BE2C (cell line): ENCODE measurements at places on chromosomes 5 and 9.

GRCh38 chr9:93669958-93670207 is 93.5 kb downstream of the PHF2 start:
- peak; percentile 12 for DNase-seq

GRCh38 chr9:118609355-118610044 is 759.7 kb downstream of the BRINP1 start:
- DNase-seq: no peak

DNA sequence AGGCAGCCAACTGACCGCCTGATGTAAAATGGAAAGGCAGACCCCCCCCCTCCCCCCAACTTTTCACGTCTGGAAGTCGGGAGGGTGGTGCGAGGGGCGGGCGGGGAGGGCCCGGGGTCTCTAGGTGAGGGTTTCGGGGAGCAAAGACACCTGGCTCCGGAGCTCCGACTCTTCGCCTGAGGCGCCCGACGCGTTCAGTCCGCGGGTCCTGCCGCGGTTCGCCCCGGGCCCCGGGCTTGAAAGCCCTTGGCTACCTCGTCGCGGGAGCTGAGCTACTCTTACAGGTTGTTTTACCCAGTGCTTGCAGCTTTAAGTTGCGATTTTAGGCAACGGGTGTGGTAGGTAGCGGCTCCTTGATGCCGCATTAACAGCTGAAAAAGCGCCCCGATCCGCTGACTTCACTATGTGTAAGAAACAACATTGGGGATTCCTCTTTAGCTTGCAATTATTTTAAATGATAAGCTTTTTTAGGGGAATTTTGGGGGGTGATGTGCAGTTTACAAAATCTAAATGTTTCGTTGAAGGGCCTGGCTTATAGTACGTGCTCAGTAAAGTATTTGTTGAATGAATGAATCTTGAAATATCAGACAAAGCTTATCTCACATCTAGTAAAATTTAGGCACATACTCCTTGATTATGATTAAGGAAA is 722 bp downstream of the CDC42SE2 start:
- peak; percentile 46 for DNase-seq

DNA sequence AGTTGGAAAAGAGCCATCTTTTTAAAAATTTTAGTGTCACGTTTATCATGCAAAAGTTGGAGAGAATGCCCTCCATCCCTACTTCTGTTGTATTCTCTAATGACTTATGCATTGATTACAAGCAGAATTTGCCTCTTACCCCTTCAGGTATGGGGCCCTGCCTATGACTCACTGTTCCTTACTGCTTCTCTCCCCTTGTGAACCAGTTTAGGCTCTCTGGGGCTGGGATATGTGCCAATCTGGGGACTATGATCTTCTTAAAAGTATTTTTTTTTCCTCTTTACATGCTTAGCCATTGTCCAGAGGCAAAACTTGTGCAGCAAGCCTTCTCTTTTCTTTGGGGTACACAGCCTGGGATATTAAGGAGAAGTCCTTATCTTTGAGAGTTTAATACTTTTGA is 37.4 kb downstream of the CAMK4 start:
- DNase-seq: no peak

GRCh38 chr9:14538526-14538925 is 154.7 kb downstream of the ZDHHC21 start:
- no peak for DNase-seq

- no peak for DNase-seq
These were observed 165.1 kb downstream of the RGS3 start for GRCh38 chr9:113628621-113629020.

GRCh38 chr9:13387734-13388067 is 108.2 kb upstream of the MPDZ start:
- no peak for DNase-seq

- no peak for DNase-seq
These were observed 44.1 kb downstream of the C9orf50 start for GRCh38 chr9:129576546-129577543.

GRCh38 chr5:151896031-151896691 is 28.5 kb downstream of the GLRA1 start:
- DNase-seq: no peak

DNA sequence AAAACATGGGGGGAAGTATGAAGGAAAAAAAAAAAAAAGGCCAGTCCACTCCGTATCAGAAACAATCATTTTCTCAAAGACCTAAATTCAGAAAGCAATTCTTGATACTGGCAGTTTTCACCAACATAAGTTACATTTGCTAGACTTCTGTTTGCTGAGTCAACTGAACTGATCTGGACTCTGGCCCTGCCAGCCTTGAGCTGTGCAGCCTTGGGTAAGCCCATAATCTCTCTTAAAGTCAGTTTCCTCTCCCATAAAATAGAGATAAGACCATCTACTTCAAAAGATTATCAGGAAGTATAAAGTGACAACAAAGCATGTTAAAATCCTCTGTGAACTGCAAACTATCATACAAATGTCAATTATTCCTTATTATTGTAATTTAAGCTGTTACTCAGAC is 106.8 kb downstream of the MAPKAP1 start:
- DNase-seq: no peak

DNA sequence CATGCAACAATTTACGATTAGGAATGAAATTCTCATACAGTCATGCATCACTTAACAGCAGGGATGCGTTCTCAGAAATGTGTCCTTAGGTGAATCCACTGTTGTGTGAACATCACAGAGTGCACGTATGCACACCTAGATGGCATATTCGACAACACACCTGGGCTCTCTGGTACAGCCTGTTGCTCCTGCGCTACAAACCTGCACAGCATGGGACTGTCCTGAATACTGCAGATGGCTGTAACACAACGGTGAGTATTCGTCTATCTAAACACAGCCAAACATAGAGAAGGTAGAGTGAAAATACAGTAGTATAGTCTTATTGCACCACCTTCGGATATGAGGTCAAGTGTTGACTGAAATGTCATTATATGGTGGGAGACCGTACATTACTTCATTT is 44.0 kb upstream of the LCP2 start:
- DNase-seq: no peak

- DNase-seq: no peak
These were observed 70.4 kb downstream of the MVB12B start for GRCh38 chr9:126397056-126397455.

DNA sequence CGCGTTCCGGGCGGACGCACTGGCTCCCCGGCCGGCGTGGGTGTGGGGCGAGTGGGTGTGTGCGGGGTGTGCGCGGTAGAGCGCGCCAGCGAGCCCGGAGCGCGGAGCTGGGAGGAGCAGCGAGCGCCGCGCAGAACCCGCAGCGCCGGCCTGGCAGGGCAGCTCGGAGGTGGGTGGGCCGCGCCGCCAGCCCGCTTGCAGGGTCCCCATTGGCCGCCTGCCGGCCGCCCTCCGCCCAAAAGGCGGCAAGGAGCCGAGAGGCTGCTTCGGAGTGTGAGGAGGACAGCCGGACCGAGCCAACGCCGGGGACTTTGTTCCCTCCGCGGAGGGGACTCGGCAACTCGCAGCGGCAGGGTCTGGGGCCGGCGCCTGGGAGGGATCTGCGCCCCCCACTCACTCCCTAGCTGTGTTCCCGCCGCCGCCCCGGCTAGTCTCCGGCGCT is at the start of gene DAPK1:
Gene DAPK1 (plus strand): TSS at position 264 of the 442 bp plus-strand sequence. CDS start 1,211 bp downstream, outside the sequence.
- DNase-seq: peak; percentile 89

GRCh38 chr5:57887851-57888621 is 405.4 kb upstream of the ACTBL2 start:
- peak; percentile 55 for DNase-seq

DNA sequence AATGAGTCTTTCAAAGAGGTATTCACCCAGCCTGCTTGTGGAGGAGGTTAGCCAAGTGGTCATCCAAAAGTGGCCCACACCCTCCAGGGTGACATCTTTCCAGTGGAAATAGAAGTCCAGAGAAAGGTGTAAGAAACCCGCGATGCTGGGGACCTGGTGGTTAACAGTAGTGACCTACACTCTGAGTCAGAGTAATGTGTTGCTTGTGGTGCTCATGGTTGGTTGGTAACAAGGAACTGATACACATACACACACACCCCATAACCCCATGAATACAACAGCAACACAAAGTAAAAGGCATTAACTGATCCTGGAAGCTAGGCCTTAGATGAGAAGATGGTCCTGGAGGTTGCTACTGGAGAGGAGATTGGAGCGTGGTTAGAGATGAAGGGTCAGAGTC is 26.9 kb downstream of the MRPS30 start:
- no peak for DNase-seq

DNA sequence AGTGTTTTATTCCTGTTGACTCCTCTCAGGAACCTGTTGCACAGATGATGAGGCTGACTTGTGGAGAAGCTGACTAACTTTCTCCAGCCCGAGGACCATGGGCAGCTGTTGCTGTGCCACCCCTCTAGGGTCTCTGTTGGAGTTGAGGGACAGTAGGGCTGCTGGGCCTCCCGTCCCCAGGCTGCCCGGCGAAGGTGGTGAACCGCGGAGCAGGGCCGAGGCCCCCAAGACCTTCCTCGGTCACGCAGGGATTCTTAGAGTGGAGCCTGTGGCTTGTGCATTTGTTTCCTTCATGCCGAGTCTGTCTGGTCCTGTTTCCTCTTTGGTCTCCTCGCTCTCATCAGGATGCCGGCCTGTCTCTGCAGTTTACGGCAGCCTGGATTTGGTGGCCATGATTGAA is 40.2 kb downstream of the CACNA1B start:
- no peak for DNase-seq

DNA sequence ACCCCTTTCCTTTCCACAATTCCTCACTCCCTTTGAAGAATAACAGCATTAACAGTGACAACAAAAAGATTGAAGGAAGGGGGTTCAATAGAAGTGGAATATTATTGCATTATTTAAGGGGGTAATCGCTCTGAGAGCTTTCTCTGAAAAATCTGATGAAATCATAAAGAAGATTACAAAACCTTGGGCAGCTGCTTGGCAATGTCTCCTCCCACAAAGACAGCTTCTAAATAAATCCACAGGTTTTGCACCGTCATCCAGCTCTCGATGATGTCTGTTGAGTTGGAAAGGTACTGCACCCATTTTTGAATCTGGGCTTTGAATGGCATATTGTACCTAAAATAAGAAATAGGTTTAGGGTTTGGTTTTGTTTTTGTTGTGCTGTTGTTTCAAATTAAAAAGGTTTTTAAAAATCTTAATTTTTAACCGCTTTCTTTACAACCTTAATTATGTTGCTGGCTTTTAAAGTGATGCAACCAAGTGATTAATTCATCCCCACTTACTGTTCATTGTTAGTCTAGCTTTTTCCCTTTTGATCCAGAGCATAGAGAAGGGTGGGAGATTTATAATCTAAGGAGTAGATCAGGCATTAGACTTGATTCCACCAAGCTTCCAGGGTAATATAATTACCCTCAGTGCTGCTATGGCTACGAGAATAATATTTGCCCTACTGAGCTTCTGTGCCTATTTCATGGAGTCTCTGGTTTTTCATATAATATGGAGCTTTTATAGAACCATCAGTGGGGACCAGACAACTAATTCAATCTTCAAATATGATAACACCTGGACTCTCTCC is 85.0 kb downstream of the DNAH5 start:
- no peak for DNase-seq

GRCh38 chr5:100872408-100873190 is 30.5 kb downstream of the ST8SIA4 start:
- no peak for DNase-seq

GRCh38 chr9:99107421-99107820 is 2.5 kb downstream of the TGFBR1 start:
- DNase-seq: no peak

DNA sequence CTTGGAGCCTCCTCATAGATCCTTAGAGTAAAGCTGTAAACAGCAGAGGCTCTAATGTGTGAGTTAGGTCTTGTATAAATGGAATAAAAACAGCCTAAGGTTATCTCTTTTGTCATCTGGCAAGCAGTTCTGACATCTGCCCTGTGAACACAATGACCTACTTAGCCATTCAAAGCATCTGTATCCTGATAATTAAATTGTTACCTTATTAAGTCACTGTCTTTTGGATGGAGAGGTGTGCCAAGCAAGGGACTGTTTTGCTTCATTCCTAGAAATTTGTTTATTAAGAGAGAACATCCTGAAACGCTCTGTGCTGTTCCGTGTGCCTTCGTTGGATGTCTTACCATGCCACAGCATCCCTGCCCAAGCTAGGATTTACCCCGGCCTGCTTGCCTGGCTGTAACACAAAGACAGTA is 1.5 kb downstream of the LSM11 start:
- DNase-seq: no peak

DNA sequence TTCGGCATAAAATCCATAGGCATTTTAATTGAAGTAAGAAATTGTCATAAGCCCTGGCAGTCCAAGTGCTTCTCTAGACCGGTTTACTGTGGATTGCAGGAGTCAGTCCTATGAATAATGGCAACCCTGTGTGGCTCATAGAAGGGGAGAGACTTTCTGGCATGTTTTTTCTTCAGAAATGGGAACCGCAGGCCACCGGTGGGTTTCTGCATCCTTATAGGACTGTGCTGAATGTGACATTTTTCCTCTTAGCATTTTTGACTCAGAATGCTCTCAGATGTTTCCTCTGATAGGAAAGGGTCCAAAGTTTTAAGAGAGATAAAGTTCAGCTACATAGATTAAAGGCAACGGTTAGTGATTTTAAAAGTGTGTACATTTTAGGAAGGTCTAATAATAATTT is 6.3 kb downstream of the DAPK1 start:
- DNase-seq: no peak

- DNase-seq: no peak
These were observed 386.8 kb downstream of the FGF10 start for GRCh38 chr5:44002381-44002901.

- DNase-seq: no peak
These were observed 296.6 kb downstream of the IRX2 start for GRCh38 chr5:2454876-2455275.

DNA sequence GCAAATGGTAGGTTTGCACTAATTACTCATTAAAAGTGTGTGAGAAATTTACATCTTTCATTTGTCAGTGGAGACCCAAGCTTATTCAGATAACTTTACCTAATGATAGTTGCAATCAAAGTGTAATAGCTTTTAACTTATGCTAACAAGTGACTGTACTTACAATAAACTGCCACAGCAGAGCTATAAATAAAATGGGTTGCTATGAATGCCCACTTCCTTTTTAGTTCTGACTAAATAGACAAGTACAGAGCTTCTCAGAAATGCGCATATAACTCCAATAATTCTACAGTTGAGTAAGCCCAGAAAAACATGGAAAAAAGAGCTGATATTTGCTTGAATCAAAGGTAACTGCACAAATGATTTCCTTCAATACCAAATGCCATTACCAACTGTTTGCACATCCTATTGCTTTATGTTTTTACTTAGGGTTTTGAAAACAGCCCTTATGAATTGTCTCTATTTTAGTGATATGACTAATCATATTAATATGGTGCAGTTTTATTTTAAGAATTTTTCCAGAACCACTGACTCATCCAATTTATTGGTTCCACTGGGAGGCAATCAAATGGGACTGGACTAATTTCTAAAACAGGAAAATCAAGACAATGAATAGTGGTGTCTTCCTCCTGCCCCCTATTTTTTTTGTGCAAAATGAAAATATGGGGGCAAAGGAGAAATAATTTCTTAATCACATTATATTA is 84.1 kb downstream of the PPP2R2B start:
- no peak for DNase-seq
